Body of pancreas (tissue), 4 donors: ENCODE measurements at places on chromosomes 1 and 21. TPM values are rescaled to one million over a fixed set of nuclear protein-coding genes. Genes with fewer than 3 reads are reported as not detected.

GRCh38 chr1:29011775-29012174, 97.4 kb downstream of the EPB41 start:
- no peak for DNase-seq

- DNase-seq = no peak
Observed at GRCh38 chr1:33301273-33301984, 19.5 kb downstream of the A3GALT2 start.

DNA sequence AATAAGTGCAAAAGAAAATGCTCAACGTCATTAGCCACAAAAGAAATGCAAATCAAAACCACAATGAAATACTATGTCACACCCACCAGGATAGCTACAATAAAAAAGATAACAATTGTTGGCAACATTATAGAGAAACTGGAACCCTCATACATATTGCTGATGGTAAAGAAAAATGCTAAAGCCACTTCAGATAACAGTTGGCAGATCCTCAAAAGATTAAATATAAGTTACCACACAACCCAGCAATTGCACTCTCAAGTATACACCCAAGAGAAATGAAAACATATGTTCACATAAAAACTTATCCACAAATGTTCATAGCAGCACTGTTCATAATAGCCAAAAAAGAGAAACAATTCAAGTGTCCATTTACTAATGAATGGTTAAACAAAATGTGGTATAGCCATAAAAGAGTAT, 20.7 kb downstream of the TRIM33 start:
- DNase-seq = no peak

GRCh38 chr1:191971447-191971846, 186.8 kb upstream of the RGS18 start:
- DNase-seq = no peak

DNA sequence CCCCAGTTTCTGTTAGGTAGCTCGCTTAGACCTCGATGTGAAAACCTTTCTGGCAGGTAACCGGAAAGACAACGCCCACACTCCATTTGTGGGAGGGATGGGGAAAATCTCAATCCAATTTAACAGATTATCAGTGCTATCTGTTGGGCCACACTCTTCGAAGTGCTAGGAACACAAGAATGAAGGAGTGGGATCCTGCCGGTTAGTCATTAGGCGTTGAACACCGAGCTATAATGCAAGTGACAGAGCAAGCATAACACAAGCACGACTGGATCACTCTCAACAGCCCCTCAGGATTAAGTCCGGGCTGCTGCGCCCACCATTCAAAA, 531 bp downstream of the SNIP1 start:
- no peak for DNase-seq

DNA sequence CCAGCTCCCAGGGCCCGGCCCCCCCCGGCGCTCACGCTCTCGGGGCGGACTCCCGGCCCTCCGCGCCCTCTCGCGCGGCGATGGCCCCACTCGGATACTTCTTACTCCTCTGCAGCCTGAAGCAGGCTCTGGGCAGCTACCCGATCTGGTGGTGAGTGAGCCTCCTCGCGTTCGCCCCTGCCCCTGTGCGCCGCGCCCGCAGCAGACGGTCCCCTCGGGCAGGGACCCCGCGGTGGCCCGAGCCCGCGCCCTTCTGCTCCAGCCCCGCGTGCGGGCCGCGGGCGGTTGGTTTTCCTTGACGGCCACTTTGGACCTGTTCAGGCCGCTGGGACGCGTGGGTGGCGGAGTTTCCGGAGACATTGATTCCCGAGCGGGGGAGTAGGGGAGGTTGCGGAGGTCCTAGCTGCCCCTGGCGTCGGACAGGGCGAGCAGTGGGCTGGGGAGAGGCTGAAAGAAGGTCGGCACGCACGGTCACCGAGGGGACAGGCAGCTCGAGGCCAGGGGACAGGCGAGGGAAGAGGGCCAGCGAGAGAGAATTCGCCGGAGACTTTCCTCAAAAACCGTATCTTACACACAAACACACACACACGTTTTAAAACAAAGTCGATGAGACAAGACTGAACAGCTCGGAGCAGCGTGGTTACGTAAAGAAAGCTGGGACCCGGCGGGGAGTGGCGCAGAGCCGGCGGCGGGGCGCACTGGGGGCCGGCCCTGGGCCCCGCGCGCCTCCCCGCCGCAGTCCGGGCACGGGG, 427 bp downstream of the WNT3A start:
- no peak for DNase-seq

CAMK1G gene
- 0.33 TPM for total RNA-seq

DNA sequence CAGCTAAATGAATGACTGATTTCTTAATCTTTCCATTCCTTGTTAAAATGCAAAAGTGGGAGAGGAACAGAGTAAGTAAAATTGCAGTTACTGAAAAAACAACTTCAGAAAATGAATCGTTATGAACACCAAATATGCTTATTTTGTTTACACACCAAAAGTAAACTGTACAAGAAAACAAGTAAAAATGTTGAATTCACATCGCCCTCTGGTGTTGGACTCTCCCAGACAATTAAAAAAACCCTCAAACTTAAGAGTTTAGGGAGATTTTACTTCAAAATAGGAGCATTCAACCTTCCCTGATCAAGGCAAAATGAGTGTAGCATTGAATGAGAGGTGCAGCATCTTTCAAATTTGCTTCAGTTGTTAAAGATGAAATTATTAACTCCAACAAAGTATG, 19.4 kb upstream of the ESRRG start:
- DNase-seq = no peak

DNA sequence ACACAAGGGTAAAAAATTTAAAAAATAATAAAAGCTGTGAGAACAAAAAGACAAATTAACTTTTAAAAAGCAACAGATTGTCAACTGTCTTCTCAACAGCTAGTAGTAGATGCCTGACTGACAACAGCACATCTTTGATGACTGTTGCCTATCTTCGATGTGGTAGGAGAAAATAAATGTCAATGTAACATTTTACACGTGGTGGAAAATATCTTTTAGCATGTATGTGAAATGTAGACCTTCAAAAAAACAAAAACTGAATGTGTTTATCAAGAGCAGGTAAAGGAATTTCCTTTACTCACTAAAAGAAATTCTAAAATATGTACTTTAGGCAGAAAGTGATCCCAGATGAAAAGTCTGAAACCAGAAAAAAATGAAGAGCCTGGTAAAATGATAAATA, 42.9 kb downstream of the CD53 start:
- DNase-seq = no peak

GRCh38 chr1:221335161-221336101, 406.5 kb downstream of the DUSP10 start:
- DNase-seq = peak; percentile 24

OR2AK2 gene
- not detected for total RNA-seq

TADA1 gene
- 4.9 TPM for total RNA-seq

TFAP2E gene
- total RNA-seq = not detected

DNA sequence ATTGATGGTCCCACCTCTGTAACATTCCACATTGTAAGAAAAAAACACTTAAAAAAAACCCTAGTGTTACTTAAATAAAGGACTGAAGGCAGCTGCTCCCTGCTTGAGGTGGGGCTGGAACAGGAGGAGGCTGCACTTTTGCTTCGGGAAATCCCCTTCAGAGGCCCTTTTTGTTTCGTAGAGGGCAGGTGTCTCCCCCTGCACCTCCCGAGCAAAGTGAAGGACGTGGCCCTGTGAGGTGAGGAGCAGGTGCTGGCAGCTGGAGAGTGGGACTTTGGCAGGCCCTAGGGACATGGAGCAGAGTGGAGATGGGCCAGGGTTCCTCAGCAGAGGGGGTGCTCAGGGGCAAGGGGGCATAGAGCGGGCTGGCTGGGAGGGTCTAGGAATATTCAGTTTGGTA, 33.4 kb upstream of the WNT4 start:
- no peak for DNase-seq

FGR gene
- 3.0 TPM for total RNA-seq

DNA sequence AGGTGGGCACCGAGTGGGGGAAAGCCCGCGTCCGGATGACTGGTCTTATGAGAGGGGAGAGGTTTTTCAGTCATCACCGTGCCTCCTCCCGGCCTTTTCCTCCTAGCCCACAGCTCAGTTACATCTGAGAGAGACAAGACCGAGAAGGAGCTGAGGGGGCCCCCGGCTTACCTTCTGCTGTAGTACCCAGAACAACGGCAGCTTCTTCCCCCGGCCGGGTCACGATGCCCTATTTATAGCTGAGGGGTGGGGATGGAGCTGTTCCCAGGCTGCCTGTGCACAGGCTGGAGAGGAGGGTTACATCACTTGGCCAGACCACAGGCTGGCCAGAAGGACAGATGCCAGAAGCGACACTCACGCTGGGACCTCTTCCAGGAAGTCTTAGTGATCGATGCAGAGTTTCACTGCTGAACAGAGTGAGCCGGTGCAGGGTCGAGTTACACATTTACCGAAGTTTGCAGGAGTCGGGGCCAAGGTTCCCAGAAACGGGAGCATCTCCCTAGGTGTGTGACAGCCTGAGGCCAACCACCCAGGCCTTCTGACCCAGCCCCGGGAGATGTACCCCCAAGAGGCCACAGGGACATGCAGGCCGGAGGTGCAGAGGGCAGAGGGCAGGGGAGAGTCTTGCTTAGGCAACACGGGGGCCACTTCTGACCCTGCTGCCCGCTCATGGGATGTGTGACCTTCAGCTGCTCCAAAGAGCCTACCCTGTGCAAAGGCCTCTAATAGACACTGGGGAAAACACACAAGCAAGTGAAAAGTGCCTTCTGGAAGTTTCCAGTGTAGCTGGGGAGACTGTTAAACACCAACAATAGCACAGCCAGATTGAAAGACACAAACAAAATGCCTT, at the start of gene AGT:
AGT (minus strand) TSS at position 208 of the 850 bp plus-strand sequence. CDS start 3,299 bp downstream, outside the sequence.
- peak; percentile 93 for DNase-seq

CACNA1E gene
- 1.0 TPM for total RNA-seq

NBPF6 gene
- total RNA-seq = not detected

GRCh38 chr1:79976287-79976686, 969.8 kb upstream of the ADGRL4 start:
- no peak for DNase-seq

MAPKAPK2 gene
- 46.5 TPM for total RNA-seq

CFAP74 gene
- not detected for total RNA-seq
